Stimulated activated CD8-positive, alpha-beta memory T cell treated with anti-CD3 and anti-CD28 coated beads, Interleukin-7, amount 100 ng/mL, for 1 hour (primary cell): ENCODE measurements at places on chromosomes 5 and 9.

DNA sequence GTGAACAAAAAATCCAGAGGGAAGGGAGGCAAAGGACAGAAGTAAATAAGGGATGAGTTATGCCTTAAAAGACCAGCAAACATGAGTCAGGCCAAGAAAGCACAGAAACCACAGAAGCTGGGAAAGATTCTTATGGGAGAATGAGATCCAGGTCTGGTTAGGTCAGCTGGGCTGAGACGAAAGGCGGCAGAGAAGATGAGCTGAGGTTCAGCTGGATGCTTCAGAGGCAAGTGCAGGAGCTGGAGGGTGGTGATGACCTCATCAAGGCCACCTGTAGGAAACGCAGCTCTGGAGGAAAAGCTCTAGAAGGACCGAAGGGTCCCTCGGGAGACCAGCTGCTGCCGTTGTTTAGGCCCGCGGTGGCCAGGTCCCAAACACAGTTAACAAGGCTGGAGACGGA, 152.0 kb downstream of the MYO10 start:
- DNase-seq, result no peak

GRCh38 chr5:57042524-57042931, 90.6 kb upstream of the MIER3 start:
- no peak for DNase-seq

- DNase-seq, result no peak
These were observed 1.1 kb upstream of the EPB41L4A start for GRCh38 chr5:112419986-112420864.

GRCh38 chr5:65395526-65396155, 86.1 kb downstream of the ADAMTS6 start:
- DNase-seq, result no peak

DNA sequence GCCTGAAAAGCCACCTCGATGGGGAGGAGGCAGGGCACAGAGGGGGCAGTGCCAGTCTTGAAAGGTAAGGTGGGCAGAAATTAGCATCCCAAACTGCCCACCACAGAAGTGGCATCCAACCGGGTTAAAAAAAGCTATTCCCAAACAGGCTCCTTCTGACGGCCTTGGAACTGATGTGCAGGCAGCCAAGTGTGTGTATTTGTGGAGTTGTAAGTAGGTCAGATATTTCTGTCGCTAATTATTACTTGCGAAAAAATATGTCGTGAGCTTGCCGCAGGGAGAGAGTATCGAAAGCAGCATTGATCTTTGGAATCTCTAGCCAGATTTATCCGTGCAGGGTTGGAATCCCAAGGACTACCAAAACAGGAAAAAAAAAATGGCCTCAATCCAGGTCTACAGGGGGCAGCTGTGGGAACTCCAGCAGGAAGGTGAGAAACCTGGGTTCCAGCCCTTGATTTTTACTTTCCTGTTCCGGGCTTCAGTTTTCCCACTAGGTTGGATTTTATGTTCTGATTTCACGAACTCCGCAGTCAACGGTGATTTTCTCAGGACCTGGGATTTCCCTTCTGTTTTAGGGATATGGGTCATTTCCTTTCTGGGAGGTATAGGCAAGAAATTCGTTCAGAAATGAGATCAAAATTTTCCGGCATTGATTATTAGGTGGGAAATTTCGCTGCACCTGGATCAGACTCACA, 200.8 kb downstream of the RGS3 start:
- no peak for DNase-seq

DNA sequence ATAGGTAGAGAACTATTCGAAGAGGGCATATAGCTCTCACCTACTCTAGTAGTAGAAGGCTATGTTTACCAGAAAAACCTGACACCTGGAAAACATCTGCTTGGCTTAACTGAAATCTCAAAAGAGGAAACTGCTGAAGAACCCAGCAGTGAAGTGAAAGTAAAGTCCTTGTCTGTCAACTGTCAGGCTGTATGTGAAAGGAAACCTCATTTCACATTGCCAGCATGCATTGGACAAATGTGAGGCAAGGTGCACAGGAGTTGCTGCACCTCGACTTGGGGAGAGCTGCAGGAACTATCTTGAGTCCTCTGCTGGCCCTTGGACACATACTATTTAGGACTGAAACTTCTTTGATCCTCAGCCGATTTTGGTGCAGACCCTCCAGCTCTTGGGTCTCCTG, 53.3 kb downstream of the NREP start:
- DNase-seq, result no peak

- no peak for DNase-seq
These were observed 281.6 kb downstream of the KIF4B start for GRCh38 chr5:155295111-155295510.

- DNase-seq, result no peak
These were observed 4.8 kb downstream of the ATP6V1G1 start for GRCh38 chr9:114592356-114592755.

DNA sequence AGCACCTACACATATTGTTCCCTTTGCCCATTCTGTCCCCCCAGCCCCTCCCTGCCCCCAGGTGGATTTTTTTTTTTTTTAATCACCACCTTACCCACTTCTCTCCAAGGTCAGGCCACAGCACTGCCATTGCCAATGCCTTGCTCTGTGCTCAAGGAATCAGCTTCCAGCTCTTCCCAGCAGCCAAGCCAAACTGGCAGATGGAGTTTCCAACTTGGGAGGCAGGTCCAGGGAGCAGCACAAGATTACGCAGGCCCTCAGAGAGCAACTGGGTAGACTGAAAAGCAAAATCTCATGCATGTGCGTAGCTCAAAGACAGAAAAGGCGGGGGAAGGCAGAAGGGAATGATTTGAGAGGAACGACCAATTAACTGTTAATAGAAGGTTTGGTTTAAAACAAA, 15.1 kb downstream of the GRHPR start:
- no peak for DNase-seq

DNA sequence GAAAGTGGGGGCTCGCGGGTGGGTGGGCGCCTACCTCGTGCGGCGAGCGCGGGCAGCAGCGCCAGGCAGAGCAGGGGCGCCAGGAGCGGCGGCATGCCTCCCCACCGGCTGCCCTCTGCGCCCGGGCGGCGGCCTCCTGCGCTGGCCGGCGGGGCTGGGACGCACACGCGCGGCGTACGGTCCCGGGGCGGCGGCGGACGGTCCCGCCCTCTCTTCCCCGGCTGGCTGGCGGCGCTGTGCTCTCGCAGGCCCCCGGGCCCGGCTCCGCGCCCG, 220 bp downstream of the NOTCH1 start:
- no peak for DNase-seq

GRCh38 chr5:118604106-118604505, 384.2 kb downstream of the DTWD2 start:
- DNase-seq, result no peak

DNA sequence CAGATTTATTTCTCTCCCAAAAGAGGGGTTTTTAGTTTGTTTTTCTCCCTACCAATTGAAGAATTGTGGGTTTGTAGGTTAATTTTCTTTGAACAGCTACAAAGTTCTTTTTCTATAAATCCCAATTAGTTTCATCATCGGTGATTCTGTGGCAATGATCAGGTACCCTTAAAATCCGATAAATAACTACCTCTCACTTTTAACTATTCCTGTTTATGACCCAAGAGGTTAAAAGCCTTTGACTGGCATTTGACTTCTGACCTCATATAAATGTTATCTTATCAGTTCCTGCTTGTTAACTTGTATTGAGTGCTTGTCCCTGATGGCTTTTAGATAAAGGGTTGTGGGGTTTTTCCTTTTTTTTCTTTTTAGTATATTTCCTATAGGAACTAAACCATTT, 124.4 kb upstream of the TMEM161B start:
- no peak for DNase-seq

DNA sequence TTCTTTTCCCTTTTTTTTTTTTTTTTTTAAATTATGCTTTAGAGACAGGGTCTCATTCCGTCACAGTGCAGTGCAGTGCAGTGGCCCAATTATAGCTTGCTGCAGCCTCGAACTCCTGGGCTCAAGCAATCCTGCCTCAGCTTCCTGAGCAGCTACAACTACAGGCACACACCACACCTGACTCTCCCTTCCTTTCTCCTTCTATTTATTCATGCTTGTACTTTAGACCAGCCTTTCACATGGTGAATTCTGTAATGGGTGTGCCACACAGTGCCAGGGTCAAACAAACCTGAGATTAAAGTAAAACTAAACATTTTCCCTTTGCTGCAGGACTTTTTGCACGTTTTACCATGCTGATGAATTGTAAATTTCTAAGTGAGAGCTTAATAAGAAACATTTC, 8.0 kb downstream of the SH3RF2 start:
- DNase-seq, result no peak

GRCh38 chr5:177500685-177501522, 3.5 kb upstream of the PDLIM7 start:
- peak; percentile 64 for DNase-seq

DNA sequence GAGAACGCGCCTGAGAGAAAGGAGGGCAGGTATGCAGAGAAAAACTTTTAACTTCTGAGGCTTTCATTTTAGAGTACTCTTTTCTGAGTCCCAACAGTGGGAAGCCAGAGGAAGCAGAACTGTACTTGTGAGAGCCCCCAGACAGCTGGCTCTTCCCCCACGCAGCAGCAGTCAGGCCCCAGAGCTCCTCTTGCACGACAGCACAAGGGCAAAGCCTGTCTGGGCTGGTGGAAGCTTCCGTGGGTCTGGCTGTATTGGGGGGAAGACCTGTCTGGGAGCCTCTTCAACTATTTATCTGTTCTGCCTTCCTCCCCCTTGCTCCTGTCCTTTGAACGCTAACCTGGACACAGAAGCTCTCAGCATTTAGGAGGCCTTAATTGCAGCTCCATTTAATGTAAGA, 68.2 kb downstream of the THBS4 start:
- DNase-seq, result no peak

GRCh38 chr5:1488882-1489680, 34.7 kb downstream of the LPCAT1 start:
- DNase-seq, result no peak

DNA sequence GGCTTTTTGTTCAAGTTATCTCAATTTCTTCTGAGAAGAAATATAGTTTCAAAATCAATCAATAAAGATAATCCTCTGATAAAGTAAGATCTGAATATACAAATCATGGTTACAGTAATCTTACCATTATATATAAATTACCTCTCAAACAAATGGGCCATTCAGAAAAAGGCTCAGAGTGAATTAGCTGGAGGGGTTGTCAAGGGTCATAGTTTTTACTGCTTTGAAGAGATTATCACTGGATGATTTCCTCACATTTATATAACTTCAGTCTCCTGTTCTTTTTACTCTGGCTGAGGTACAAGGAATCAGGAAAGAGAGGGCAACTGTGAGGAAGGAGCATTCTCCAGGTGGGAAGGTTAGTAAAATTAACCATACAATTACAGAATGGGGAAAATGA, 148.6 kb upstream of the ELL2 start:
- DNase-seq, result no peak

DNA sequence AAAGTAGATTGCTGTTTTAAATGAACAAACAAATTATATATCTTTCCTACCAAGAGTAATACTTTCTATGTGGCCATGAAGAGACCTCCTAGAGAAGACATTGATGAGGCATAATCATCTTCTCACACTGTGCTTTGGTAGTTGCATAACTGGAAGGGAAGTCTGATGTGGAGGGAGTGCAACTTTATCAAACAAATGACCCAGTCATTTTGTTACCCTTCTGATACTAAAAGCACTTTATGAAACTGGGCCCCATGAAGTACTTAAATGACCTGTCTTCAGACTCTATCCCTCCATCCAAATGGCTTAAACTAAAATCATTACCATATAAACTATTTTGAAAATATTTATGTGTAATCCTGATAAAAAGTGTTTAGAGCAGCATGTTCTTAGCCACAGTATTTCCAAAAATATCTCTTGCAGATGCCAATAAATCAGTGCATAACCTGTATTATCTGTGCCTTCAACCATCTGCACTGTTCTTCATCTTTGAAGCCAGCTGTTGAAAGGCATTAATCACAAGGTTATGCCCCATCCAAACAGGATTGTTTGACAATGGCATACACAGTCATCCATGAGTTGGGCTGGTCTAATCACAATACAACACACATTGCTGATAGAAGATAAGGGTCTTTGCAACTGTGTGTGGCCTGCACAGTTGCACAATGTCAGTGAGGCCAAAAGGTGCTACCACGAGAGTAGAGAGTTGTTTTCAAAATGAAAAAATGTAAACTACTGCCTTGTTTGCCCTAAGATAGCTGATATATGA, 31.9 kb upstream of the MIER3 start:
- DNase-seq, result no peak

GRCh38 chr5:143263272-143263810, 140.1 kb downstream of the NR3C1 start:
- no peak for DNase-seq

DNA sequence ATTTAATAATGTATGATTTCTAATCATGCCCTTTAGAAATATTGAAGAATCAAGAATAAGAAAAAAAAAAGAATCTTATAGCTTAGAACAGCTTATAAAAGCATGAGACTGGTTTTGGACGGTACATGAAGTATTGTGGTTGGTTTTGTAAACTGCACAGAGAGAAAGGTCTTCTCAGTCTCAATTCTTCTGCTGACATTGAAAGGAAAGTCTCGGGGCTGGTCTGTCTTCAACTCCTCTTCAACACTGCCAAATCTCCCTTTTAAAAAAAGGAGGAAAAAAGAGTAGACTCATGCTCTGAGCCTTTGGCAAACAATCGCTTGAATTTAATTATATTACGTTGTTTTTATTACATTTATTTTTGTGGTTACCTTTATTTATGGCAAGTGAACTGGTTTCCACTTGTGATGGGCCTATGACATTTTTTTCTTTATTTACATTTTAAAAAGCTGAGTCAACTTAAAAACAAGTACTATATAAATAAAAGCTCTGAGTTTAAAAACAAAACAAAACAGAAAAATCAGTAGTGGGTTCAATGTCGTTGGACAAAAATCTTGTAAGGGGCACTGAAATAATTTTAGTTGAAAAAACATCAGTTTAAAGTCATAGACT, 32.8 kb upstream of the EBF1 start:
- DNase-seq, result no peak

DNA sequence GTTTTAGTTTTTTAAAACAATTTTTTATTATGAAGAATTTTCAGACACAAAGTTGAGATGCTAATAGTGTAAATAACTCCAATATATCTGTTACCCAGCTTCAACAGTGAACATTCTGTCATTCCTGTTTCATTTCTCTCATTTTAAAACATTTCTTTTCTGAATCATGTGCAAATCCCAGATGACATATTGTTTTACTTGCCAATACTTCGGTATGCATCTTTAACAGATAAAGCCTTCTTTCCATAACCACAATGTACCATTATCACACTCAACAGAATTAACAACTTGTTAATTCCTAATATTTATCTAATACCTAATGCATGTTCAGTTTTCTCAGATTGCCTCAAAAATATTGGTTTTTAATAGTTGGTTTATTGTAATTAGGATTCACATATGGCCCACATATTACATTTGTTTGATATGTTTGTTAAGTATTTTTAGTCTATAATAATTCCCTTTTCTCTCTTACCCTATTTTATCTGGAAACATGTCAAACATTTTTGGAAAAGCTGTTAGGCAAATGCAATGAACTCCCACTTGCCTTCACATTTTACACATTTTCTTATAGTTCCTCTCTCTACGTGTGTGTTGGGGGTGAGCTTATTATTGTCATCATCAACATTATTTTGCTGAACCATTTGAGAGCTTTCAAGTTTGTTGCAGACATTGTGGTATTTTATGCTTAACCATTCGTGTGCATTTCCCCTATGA, 58.7 kb upstream of the ANKRD55 start:
- no peak for DNase-seq

- no peak for DNase-seq
These were observed 193.0 kb downstream of the DMAC1 start for GRCh38 chr9:7606591-7606990.
